ENCODE measurements at places on chromosomes 12 and 14. TPM values are rescaled to one million over a fixed set of nuclear protein-coding genes. Genes with fewer than 3 reads are reported as not detected.
A peak's percentile ranks its signal among the peaks of the same experiment; 100 is the strongest.

DNA sequence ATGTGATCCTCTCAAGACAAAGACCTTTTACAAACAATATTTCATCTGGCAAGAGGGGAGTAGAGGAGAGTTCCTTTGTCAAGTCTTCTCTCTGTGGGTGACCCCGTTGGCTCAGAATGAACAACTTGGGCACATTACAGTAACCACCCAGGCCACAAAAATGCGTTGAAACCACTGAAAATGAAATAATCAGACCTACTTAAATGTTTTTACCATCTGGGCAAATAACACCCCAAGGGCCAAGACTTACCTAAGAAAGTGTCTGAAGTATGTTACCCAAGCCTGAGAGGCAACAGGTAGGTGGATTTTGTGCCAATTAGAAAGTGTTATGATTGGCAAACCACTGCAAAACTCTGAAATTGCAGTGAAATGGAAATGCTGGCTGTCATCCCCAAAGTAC is 1.3 kb downstream of the TC2N start:
- DNase-seq, result no peak

- peak; percentile 83 for DNase-seq
These were observed 8.0 kb upstream of the CERS5 start for GRCh38 chr12:50174971-50175715.

DNA sequence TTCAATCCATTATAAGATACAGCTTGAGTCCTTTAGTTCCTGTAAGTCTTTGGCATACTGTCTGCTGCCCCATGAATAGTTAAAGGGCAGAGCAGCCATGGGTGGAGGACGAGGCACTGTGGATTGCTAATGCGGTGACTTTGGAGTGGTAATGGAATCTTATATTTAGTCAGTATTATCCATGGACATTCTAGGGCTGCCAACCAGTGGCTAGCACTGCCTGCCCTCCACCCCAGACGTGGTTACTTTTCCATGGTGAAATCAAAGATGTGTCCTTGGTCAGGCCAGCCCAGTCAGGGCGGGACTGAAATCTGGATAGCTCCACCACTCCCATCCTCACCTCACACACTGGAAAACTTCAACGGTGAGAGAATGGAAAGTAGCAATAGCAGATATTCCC is 2.3 kb downstream of the TTC9 start:
- DNase-seq, result no peak

DNA sequence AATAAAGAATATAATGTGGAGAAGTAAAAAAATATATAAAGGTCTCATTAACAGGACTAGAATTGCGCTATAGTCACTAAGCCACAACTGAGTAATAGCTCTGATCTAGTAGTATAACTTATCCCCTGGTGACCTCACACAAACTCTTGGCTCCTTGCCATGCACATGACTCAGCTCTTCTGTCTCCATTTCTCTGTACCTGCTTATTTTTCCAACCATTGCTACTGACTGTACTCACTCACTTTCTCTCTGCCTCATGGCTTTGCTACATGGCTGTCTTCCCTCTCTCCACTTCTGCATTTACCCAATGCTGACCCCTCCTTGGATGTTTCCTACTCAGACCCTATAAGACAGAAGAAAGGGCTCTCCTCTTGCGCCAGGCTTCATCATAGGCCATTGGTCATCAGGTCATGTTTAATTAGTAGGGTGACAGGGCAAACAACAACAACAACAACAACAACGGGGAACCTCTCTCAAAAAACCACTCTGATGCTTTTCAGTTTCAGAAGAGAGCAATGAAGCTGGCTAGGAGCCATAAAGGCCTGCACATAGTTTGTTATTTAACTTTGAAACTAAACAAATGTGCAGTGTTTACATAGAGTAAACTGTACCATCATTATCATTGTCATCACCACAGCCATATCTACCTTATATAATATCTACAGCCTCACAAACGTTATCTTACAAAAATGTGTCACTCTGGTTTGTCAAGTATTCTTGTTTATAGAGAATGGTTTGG is 25.6 kb upstream of the KRAS start:
- DNase-seq, result no peak

Gene RNASE4
- 2.0 TPM for total RNA-seq

- DNase-seq, result no peak
These were observed 273.6 kb downstream of the AKAP6 start for GRCh38 chr14:32602699-32603098.

Gene TAS2R13
- 2.4 TPM for total RNA-seq
